D341Med (cell line): ENCODE measurements at places on chromosomes 5 and 9.
A peak's percentile ranks its signal among the peaks of the same experiment; 100 is the strongest.

DNA sequence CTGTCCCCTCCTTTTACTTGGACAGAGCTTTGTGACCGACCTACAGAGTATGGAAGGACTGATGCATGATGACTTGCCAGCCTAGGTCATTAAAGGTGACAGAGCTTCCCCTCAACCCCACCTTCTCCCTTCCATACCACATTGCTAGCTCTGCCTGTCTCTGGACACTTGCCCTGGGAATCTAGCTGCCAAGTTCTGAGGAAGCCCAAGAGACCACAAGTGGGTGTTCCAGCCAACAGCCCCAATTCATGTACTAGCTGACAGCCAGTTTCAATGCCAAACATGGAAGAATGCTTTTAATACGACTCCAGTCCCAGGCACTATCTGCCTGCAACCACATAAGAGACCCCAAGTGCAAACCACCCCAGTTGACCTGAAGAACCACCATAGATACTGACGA lies 477.1 kb downstream of the SPOCK1 start:
- no peak for DNase-seq

DNA sequence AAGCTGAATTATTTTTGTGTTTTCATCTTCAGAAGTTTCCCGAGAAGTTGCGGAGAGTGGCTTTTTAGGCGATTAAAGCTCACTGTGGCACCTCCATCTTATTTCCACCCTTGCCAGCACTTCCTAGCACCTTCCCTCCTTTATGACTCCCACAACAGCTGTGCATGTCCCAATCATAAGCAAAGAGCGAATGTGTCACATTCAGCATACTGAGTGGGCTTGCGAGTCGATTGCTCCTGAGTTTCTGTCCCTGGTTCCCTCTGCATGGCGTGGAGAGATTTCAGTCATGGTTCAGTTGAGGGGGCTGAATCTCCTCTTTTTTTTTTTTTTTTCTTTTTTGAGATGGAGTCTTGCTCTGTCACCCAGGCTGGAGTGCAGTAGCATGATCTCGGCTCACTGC lies 144.9 kb downstream of the ARHGAP26 start:
- no peak for DNase-seq

DNA sequence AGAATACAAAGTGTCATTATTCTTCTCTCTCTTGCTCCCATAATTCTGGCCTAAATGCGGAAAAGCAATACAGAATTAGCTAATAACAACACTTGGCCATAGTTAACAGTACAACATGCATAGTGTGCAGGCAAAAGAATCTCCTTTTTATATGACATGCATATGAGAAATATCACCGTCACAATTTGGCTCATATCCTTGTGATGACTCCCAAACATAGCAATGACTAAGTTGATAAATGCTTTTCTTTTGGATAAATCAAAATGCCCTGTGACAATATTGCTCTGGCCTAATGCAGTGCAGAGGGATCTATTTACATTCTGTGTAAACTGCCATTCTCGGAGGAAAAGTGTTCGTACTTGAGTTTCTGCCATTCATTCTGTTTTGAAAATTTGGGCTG lies 121.9 kb upstream of the GHR start:
- DNase-seq, result no peak

DNA sequence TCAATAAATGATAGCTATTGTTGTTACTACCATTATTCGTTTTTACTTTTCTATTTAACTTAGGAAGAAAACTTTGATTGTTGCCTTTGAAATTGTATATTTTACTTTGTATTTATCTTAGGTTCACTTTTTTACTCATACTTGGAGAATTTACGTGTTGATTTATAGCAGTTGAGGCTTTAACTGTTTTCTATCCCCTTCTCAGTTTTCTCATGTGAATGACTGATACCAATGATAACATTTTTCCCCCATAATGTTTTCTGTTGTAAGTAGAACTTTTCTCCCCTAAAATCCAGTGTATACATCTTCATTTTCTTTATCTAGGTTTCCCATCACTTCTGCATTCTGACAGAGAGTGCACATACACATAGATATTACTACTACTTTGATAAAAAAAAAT lies 54.4 kb downstream of the FSD1L start:
- DNase-seq, result no peak

- DNase-seq, result no peak
Observed at GRCh38 chr5:43855452-43855851, 252.5 kb downstream of the NNT start.

DNA sequence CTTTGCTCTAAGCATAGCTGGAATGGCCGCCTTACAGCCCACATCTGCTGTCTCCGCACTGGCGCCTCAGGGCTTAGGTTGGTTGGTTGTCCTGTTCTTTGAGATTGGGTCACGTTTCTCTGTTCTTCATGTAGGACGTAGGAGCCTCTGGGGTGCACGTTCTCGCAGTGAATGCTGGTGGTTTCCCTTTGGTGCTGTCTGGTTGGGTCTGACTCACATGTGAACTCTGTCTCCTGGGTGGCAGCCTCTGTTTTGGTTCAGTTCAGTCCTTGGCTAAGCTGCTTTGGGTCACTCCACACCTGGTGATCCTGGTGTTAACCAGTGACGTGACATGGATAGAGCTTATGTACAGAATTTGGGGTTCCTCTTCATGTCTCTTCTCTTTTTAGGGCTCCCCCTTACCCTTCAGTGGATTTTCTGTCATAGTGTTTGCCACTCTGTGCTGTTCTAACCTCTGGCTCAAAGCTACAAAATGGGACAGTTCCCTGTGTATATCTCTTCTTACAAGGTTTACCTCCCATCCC lies 12.6 kb upstream of the LPCAT1 start:
- DNase-seq, result peak; percentile 3

DNA sequence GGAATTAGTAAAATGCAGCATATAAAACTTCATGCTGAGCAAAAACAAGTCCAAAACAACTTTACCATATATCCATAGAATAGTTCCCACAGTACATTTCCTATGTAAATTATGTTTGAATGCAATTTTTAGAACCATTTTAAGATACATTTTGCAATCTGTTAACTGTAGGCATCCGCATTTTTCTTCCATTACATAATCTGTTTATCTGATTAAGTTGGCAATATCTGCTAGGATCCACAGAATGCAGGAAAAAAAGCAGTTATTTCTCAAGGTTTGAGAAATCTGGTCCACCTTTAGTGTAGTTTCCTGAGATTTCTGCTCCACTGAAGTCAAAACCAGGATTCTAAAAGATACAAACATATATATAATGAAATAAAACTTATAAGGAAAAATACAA lies 6.2 kb downstream of the NUDCD2 start:
- DNase-seq, result no peak

GRCh38 chr5:147509041-147509709 lies 693 bp downstream of the DPYSL3 start:
- peak; percentile 53 for DNase-seq

GRCh38 chr9:73575101-73576060 lies 423.7 kb downstream of the ANXA1 start:
- DNase-seq, result no peak

DNA sequence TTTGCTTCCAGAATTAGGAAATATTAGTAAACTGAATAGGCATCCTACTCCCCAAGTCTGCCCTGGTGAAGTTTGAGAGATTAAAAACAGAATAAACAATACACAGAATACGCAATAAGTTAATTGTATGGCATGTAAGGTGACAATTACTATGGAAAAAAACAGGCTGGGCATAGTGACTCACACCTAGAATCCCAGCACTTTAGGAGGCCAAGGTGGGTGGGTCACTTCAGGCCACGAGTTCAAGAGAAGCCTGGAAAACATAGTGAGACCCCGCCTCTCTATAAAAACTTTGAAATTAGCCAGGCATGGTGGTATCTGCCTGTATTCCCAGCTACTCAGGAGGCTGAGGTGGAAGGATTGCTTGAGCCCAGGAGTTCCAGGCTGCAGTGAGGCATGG lies 64.2 kb upstream of the SUSD1 start:
- no peak for DNase-seq

DNA sequence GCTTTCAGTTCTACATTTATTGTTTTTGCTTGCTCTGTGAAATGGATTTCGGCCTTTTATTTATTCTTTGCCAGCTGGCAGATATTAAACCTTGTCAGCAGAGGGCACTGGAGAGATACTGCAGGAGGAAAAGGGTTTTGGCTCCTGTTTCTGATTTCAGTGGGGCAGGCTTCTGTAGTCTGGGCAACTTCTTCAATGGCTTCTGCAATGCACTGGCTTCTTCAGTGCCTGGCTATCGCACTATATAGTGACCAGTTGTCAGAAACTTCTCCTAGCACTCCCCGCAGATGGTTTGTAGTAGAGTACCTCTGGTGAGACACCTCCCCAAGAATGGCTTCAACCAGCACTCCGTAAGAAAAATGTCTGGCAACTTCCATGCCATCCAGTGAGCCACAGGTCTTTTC lies 3.2 kb upstream of the NFX1 start:
- DNase-seq, result peak; percentile 70

- no peak for DNase-seq
Observed at GRCh38 chr5:108315829-108316228, 66.1 kb downstream of the FBXL17 start.

- no peak for DNase-seq
Observed at GRCh38 chr9:81637276-81637675, 52.1 kb downstream of the TLE1 start.
